ENCODE measurements at places on chromosomes 1 and 21. TPM values are rescaled to one million over a fixed set of nuclear protein-coding genes. Genes with fewer than 3 reads are reported as not detected.

Gene FAF1
- total RNA-seq: 55.3 TPM

Gene DNALI1
- total RNA-seq: 2.1 TPM

Gene JTB
- 78.2 TPM for total RNA-seq

Gene TRIM58
- 1.4 TPM for total RNA-seq

Gene KCNE2
- total RNA-seq: not detected

Measured in posterior vena cava (tissue), 2 donors.